ENCODE measurements at places on chromosomes 1 and 21.
A peak's percentile ranks its signal among the peaks of the same experiment; 100 is the strongest.

DNA sequence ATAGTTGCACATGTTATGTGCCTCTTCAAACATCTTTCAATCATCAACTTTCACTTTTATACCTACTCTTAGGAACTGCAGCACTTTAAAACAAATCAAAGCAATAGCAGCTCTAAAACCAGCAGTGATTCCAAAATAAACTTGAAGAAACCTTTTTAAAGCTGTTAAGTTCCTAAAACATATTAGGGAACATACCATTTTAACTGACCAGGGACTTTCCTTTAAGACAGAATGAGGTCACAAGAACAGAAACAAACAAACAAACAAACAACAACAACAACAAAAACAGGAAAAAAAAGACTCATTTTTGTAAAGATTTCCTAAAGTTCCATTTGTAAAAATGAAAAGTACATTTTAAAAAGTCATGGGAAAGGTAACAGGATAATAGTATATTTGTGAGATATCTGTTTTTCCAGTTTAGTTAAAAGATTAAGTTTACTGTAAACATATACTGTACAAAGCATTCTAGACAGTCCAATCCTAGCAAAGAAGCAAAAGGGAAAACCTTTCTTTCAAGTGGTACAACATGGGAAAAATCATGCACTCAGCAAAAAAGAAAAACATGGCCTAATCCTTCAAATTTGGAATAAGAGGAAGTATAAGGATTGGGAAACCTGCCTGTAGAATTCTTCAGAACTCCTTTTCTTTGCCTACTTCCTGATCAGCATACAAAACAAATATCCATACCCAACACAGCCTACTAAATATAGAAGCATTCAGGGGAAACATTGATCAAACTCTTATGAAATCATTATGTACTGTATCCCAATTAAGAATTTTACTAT is 45.5 kb downstream of the EPS15 start:
- no peak for DNase-seq

DNA sequence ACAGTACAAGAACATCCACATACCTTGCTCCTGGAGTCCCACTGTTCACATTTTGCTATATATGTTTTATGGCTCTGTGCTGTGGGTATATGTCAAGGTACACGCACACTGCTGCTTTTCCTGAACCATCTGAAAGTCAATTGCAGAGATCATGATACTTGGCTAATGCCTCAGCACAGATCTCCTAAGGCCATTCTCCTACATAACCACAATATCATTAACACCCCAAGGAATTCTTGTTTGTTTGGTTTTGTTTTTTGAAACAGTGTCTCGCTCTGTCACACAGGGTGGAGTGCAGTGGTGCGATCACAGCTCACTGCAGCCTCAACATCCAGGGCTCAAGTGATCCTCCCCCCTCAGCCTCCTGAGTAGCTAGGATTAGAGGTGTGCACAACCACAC is 16.0 kb downstream of the CTNNBIP1 start:
- DNase-seq = no peak

GRCh38 chr21:37829447-37829846 is 86.8 kb downstream of the KCNJ6 start:
- no peak for DNase-seq

GRCh38 chr1:168116327-168116799 is 20.4 kb downstream of the GPR161 start:
- no peak for DNase-seq

DNA sequence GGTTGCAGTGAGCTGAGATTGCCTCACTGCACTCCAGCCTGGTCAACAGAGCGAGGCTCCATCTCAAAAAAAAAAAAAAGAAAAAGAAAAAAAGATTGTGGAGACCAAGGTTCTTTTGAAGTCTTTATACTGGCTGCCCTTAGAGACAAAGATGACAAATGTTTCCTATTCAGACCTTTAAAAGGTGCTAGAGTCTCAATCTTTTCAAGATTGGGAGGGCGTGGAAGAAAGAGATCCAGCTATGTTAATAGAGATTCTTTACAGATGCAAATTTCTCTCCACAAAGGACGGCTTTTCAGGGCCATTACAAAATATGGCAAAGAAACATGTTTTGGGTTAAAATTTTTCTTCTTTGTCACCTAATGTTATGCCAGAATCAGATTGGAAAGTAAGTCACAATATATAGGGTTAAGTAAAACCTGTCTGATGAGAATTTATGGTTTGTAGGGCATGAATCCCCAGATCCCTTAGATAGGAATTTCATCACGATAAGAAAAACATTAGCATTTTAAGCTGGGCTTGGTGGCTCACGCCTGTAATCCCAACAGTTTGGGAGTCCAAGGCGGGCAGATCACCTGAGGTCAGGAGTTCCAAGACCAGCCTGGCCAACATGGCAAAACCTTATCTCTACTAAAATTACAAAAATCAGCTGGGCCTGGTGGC is 13.0 kb upstream of the MORC3 start:
- DNase-seq = no peak

DNA sequence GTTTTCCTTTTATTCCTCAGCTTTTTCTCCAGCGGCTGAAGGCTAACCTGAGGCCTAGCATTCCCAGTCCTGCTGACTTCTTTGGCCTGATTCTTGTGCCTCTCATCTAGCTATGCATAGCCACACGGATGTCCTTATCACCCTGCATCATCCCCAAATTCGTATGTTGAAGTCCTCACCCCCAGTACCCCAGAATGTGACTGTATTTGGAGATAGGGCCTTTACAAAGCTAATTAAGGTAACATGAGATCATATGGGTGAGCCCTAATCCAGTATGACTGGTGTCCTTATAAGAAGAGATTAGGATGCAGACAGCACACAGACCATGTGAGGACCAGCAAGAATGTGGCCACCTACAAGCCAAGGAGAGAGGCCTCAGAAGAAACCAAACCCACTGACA is 44.6 kb downstream of the CDCP2 start:
- no peak for DNase-seq

DNA sequence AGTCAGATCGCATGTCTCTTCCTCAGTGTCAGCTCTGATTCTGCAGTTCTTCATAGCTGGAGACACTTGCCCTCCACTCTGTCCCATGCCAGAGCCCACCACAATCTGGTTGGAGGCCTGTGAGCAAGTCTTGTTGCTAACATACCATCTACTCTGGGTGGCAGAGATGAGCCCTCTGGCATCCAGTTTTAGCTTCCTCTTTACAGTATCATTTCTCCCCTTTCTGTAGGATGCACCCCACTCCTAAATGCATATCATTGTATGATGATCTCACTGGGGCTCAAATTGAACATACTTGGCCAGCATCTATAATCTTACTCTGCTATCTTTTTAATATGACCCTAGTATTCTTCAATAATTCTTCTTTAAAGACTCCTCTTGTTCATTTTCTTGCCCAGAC is 16.9 kb downstream of the PCNX2 start:
- DNase-seq = no peak

DNA sequence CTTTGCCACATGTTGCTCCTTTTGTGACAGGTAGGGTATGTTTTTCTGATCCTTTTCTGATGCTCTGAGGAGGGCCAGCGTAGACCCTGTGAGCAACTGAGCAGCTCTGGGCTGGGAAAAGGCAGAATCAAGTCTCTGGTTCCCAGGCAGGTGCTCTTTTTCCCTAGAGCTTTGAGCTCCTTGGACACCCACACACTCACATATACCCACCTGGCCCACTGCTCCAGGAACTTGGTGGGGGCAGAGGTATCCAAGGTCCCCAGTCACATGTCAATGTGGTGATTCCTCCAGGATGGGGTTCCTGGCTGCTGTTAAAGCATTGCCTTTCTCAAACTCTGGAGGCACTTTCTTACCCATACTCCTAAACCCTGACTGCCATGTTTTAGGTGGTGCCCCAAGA is 5.4 kb downstream of the CD2 start:
- DNase-seq = no peak

DNA sequence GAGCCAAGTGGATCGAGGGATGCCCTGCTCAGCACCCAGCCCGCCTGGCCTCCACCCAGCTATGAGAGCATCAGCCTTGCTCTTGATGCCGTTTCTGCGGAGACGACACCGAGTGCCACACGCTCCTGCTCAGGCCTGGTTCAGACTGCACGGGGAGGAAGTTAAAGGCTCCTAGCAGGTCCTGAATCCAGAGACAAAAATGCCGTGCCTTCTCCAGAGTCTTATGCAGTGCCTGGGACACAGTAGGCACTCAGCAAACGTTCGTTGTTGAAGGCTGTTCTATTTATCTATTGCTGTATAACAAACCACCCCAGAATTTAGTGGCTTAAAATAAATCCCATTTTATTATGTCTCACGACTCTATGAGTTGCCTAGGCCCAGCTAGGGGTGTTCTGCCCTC is 6.8 kb upstream of the BSND start:
- DNase-seq = no peak

DNA sequence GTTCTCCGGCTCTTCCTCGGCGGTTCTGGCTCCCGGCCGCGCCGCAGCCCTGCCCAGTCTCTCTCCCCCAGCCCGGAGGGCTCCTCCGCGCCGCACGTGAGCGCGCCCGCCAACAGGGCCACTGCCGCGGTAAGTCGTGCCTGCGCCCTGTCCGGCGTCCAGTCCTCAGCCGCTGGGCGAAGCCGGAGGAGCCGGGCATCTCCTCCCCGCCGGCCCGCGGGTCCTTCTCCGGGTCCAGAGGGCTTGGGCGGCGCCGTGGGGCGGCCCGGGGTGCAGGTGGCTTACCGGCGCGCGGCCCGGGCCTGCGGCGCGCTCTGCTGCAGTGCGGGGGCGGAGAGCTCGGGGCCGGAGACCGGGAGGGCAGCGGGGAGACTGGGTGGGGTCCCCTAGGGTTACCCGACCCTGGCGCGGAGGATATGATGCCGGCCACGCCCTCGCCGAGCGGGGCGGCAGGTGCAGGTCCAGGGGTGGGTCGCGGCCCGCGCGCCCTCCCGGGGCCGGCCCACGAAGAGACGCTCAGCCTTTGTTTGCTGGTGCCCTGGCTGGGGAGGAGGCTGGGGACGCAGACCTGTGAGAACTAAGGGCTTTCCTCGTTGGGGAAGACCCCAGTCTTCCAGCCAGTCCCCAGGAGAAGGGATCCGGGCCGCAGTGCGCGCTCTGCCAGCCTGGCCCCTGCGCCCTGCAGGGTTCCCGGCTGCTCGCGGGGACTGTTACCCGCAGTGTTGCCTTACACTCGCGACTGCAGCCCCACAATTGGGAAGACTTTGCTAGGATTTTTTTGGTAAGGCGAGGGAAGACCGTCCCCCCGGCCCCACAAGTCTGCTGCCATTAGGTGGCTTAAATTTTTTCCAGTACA is at the start of gene DOP1B:
DOP1B (plus strand) TSS at position 10 of the 856 bp plus-strand sequence. CDS start 7,910 bp downstream, outside the sequence.
- DNase-seq = no peak

DNA sequence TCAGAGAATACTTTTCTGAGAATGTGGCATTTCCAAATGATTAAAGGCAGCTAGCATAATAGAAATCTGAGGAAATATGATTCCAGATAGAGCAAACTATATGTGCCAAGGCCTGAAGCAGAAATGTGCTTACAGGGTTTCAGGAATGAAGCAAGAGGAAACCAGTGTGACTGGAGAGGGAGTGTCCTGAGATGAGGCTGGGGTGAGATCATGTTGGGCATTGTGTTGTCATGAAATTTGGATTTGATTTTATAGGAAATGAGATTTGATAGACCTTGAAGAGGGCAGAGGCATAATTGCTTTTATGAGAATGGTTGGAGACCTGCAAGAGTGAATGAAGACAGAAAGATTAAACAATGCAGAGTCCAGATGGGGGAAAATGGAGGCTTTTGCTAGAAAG is 338.1 kb upstream of the SNX7 start:
- peak; percentile 58 for DNase-seq

DNA sequence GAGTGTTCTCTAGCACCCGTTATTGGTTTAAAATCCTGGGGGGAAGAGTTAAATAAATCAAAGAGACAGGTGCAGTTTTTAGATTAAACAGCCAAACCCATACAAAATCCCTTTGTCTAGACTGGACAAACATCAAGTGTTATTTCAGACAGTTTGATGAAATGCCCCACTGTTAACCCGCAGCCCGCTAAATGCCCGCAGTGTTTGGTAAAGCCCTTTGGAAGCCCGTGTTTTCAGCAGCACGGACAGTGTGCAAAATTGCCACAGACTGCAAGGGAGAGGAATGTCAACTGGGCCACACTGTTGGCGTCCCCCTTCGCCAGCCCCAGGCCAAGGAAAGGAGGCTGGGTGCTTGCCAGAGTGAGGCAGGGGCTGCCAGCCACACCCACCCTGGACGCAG is 26.6 kb downstream of the AJAP1 start:
- no peak for DNase-seq

DNA sequence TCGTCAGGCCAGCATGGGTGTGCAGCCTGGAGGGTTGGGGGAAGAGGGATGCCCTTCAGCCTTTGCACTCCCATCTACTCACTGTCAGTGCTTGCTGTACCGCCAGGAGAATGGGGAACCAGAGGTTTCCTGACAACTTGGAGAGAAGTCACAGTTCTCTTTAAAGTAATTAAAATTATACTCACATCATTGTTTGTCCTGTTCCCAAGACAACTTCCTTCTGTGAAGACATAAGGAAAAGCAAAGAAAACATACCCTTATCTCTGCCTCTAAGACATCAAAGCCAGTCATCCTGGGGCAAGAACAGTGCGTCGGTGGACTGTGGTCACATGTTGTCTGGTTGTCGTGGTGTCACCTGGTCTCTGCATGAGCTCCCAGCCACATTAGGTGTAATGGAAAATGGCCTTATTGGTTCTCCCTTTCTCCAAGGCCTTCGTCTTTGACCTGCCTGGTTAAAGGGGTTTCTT is 17.6 kb downstream of the TRAF5 start:
- DNase-seq = no peak

DNA sequence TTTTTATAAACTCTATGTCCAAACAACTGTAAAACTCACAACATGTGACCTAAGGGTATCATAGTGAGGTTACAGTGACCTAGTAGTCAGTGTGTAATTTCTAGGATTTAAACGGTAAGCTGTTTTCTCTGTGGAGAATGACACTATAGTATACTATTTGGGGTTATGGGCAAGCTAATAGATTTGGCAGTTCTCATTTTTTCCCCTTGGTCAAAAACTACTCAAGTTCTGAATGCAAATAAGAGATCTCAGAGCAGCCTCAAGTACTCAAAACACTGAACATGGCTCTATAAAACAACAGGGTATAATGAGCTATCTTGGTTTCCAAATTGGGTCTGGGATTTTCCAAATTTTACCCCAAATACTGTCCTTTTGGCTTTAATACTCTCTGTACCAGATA is 88.5 kb upstream of the HMCN1 start:
- no peak for DNase-seq

GRCh38 chr21:17003258-17003615 is 509.6 kb upstream of the CXADR start:
- peak; percentile 53 for DNase-seq
